ENCODE measurements at places on chromosomes 12 and 14.
A peak's percentile ranks its signal among the peaks of the same experiment; 100 is the strongest.

- DNase-seq = no peak
Measured at GRCh38 chr12:104536841-104537240, 80.1 kb downstream of the CHST11 start.

GRCh38 chr12:11556682-11557081, 92.8 kb upstream of the ETV6 start:
- no peak for DNase-seq

DNA sequence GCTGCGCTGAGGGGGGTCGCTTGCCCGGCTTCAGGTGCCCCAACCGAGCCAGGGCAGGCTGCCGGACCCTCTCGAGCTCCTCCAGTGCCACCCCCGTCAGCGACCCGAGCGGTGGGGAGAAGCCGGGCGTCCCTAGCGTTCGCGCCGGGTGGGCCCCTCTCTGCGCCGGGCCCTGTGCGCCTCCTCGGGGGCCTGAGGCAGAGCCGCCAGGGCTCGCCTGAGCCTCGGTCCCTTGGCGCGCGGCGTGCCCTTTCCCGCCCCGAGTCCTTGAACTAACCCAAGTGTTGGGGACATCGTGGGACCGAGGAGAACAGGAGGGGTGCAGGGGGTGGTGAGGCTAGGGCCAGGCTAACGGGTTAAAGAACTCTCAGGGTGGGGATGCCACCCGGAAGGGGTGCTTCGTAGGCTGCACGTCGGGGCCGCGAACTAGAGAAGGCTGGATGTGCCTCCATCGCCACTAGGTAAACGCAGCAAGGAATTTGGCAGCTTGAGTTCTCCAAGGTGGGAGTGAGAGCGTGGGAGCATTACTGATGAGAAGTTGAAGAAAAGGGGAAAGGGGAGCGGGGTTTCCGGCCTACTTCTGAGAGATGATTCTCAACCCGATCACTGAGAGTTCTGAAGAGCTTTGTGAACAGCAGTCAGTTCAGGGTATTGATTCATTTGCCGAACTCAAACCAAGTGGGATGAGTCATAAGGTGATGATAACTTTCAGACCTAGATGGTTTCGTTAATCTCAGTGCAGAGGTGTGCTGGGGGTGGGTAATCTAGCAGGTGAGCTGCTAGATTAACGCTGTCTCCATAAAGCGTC, 618 bp downstream of the RNF34 start:
- DNase-seq = peak; percentile 30

DNA sequence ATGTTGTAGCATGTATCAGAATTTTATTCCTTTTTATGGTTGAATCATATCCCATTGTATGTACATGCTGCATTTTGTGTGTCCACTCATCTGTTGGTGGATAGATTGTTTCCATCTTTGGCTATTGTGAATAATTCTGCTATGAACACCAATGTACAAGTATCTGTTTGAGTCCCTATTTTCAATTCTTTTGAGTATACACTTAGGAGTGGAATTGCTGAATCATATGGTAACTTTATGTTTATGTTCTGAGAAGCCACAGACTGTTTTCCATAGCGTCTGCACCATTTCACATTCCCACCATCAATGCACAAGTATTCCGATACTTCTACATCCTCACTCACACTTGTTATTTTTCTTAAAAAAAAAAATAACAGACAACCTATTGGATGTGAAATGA, 91.5 kb downstream of the ARF6 start:
- no peak for DNase-seq

GRCh38 chr12:56346675-56347074, 8.0 kb downstream of the IL23A start:
- DNase-seq = no peak

GRCh38 chr12:94203796-94204195, 55.4 kb downstream of the PLXNC1 start:
- DNase-seq = no peak

GRCh38 chr14:63659726-63660125, 18.1 kb upstream of the WDR89 start:
- DNase-seq = no peak

GRCh38 chr12:53047221-53048032, 2.4 kb upstream of the TNS2 start:
- DNase-seq = peak; percentile 76

- no peak for DNase-seq
Measured at GRCh38 chr12:89663577-89664357, 44.9 kb downstream of the ATP2B1 start.

GRCh38 chr14:70897464-70897863, 9.8 kb upstream of the PCNX1 start:
- DNase-seq = no peak

GRCh38 chr12:64082866-64083268, 139.2 kb downstream of the KICS2 start:
- DNase-seq = no peak

DNA sequence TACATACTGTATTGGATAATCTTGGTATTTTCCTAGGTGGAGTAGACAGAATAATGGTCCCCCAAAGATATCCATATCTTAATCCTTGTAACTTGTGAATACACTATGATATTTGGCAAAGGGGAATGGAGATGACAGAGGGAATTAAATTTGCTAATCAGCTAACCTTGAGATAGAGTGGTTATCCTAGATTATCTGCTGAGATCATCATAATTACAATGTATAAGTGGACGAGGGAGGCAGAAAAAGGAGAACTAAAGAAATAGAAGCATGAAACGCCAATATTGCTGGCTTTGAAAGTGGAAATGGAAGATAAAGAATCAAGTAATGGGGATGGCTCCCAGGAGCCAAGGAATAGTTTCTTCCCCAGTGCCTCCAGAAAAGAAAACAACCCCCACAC, 398.7 kb downstream of the NOVA1 start:
- no peak for DNase-seq

DNA sequence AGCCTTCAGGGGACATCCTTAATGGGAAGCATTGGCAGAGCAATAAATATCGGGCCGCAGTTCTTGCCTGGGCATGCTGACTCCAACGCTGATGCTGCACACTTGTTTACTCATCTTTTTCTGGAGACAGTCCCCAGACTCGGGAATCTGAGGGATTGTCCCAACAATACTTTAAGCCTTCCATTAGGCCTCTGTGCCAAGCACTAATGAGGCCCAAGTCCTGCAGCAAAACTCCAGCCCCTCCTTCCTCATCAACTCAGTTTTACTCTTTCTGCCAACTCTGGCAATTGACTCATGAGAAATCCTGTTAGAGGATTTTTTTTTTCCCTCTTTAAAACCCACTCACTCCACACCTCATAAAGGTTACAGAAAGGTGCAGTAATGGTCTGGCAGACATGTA, 233.4 kb upstream of the PELI2 start:
- DNase-seq = no peak

DNA sequence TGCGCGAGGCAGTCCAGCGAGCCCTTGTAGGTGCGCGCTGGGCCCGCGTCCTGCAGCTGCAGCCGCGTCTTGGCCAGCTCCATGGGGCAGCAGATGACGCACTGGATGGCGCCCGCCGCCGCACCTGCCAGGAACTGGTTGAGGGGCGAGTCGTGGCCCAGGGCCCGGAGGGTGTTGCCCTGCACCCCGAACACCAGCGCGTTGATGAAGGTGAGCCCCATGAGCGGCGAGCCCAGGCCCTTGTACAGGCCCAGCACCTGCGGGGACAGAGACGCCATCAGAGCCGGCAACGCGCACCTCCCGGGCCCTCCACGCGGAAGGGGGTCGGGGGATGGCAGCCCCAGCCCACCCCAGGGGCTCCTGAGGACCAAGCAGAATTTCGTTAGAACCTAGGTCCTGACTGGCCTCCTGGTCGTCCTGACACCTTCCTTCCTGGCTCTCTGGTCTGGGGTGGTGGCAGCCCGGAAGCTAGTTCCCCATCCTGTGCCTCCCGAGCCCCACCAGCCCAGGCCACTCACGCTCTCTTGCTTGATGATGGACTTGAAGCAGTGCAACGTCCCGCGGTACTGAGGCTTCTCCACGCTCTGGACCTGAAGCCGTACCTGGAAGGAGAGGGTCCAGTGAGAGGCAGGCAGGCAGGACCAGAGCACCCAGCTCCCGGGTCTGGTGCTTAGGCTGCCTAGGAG, 13.3 kb downstream of the SLC25A29 start:
- DNase-seq = no peak

GRCh38 chr12:124277394-124278241, 17.3 kb upstream of the RFLNA start:
- no peak for DNase-seq

- DNase-seq = no peak
Measured at GRCh38 chr14:20791597-20791996, 10.5 kb downstream of the RNASE6 start.

GRCh38 chr12:24814379-24815113, 134.4 kb downstream of the BCAT1 start:
- no peak for DNase-seq

GRCh38 chr14:84959851-84960520, 570.0 kb upstream of the FLRT2 start:
- DNase-seq = no peak

GRCh38 chr14:99226687-99227086, 45.3 kb downstream of the BCL11B start:
- DNase-seq = no peak

- DNase-seq = no peak
Measured at GRCh38 chr12:124592481-124593160, 25.2 kb upstream of the NCOR2 start.

DNA sequence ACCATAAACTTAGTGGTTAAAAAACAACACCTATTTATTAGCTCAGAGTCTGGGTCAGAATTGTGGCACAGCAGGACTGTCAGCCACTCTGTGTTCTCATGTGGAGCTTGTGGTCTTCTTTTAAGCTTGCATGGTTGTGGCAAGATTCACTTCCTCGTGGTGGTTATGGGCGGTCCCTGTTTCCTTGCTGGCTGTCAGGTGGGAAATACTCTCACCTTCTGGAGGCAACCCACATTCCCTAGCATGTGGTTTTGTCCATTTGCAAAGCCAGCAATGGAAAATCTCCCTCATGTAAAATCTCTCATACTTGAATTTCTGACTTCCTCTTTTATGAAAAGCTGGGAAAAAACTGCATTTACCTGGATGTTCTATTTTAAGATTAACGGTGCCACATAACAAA, 229.8 kb downstream of the ALX1 start:
- no peak for DNase-seq

DNA sequence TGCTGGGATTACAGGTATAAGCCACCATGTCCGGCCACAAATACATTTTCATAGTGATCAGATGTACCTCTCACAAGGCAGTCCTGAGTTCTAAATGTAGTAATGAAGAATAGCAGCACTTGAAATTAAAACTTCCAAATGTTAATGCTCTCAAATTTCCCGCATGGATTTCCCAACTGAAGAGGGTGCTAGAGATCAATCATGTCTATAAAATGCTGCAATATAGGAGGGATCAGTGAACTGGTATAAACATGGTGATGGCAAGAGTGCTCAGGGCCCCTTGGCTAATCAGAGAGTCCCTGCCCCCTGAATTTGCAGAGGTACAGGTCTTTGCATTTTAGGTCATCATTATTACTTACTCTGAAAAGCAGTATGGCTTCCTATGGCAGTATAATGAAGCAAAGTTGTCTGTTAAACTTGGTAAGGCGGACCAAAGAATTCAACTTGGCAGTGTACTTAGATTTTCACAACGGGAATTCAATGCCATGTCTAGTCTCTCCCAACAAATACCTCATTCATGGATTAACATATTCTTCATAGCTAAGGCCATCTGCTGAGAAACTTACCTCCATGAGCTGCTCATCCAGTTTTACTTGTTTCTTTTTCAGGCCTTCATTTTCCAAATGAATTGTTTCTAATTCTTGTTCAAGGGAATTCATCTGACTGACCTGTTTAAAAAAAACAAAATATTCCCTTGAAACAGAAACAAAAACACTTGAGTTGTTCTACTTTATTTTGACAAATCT, 67.0 kb upstream of the SAV1 start:
- no peak for DNase-seq

DNA sequence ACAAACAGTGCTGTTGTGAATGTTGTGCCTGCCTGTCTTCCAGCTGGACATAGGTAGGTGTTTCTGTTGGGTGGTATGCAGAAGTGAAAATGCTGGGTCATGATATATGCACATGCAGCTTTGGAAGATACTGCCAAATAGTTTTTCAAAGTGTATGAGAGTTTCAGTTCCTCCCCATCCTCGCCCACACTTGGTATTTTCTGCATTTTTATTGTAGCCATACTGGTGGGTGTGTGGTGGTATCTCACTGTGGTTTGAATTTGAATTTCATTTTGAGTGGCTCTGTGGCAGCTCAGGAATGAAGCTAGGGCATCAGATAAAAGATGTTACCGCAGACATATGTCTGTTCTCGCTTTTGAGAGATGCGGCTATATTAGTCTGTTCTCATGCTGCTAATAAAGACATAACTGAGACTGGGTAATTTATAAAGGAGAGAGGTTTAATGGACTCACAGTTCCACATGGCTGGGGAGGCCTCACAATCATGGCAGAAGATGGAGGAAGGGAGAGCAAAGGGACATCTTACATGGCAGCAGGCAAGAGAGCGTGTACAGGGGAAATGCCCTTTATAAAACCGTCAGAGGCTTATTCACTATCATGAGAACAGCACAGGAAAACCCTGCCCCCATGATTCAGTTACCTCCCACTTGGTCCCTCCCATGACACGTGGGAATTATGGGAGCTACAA, 183.1 kb downstream of the CAND1 start:
- no peak for DNase-seq

DNA sequence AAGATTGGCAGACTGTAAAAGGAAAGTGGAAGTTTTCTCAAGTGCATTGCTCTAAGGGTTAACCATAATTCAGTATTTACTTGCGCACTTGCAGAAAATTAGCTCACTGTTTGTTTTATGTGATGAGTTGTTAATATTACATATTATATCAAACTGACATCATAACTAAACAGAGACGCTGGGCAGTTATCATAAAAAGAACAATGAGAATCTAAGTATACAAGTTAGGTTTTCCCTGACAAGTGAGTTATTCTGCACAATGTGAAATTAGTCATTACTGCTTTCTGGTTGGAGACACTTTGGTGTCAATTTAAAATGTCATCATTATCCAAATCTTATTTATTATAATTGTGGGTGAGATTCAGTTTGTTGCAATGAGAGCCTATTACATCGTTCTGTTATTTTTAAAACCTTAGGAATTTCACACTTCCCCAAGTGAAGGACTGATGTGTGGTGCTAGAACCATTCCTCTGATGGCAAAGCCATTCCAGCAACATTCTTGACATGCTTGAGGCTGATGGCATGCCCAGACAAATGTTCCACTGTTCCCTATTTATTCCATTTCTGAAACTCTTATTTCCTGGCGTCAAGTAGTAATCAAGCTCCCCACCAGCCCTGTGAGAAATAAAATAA, 90.1 kb upstream of the FLRT2 start:
- no peak for DNase-seq

DNA sequence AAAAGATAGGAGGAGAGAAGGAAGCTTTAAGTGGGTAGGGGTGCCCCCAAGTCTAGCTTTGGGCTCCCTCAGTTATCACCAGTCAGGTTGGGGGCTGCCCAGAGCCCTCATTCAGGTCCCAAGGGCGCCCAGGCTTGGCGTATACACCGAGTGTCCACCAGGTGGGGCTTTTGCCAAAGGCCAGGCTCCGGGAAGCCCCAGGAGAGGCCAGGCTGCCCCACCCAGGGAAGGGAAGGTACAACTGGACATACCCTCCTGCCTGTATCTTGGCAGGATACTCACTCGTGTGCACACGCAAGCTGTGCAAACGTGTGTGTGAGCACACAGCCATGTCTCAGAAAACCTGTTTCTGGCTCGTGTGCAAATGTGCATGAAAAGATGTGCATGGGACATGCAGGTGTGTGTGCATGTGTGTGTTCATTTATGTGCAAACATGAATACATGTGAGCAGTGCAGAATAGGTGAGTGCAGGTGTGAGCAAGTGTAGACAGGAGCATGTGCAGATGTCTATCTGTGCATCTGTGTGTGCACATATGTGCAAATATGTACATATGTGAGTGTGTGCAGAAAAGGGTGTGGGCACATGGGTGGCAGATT, 103.9 kb upstream of the MYL2 start:
- peak; percentile 23 for DNase-seq
